Activated CD4-positive, alpha-beta T cell treated with anti-CD3 and anti-CD28 coated beads for 36 hours (primary cell): ENCODE measurements at places on chromosomes 5 and 9. TPM values are rescaled to one million over a fixed set of nuclear protein-coding genes. Genes with fewer than 3 reads are reported as not detected.

Gene THBS4
- 2.1 TPM for total RNA-seq

Gene DENND1A
- total RNA-seq: 23.7 TPM

Gene BTNL8
- total RNA-seq: 0.11 TPM

Gene SMAD5
- total RNA-seq: 5.4 TPM

Gene TAF11L9
- not detected for total RNA-seq

Gene C9orf153
- 0.25 TPM for total RNA-seq

Gene ORM2
- not detected for total RNA-seq

Gene OTULINL
- 9.4 TPM for total RNA-seq

- DNase-seq: no peak
Observed at GRCh38 chr5:138468133-138468965, 3.1 kb downstream of the EGR1 start.

GRCh38 chr9:135499326-135500070, 984 bp upstream of the MRPS2 start:
- peak; percentile 92 for DNase-seq

GRCh38 chr9:107284636-107285035, 1.6 kb downstream of the RAD23B start:
- DNase-seq: no peak

DNA sequence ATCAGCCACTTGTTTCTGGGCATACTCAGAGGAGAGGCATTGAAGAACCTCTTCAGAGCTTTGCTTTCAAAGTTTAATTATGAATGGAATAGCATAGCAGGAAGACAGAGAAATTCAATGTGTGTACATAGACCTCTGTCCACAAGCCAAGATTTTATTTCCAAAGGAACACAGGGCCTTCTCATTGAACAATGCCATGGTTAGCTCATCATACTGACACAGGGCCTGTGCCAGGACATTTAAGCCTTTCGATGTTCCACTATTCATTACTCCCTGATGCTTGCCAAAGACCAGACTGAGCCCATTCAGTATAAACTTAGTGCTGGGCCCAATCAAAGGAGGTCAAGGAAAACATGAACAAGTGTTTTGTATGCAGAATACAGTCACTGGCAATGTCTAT, 280.8 kb downstream of the FBXL17 start:
- DNase-seq: no peak

DNA sequence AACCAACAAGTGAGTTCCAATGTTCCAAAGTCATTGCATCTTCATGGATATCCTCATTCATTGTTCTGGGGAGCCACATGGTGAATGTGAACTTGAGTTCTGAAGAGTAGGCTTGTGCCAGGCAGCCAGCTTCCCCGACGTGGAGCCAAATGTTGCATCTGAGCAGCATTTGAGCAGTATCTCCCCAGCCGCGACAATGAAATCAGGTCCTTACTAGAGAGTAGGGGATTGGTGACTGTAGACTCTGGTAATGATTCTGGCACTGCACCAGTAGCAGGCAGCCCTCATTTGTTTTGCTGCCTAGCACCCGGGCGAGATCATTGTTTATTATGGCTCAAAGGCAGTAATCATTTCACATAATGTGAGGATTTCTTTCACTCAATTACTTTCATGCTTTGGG, 451.4 kb upstream of the C9orf72 start:
- DNase-seq: no peak

DNA sequence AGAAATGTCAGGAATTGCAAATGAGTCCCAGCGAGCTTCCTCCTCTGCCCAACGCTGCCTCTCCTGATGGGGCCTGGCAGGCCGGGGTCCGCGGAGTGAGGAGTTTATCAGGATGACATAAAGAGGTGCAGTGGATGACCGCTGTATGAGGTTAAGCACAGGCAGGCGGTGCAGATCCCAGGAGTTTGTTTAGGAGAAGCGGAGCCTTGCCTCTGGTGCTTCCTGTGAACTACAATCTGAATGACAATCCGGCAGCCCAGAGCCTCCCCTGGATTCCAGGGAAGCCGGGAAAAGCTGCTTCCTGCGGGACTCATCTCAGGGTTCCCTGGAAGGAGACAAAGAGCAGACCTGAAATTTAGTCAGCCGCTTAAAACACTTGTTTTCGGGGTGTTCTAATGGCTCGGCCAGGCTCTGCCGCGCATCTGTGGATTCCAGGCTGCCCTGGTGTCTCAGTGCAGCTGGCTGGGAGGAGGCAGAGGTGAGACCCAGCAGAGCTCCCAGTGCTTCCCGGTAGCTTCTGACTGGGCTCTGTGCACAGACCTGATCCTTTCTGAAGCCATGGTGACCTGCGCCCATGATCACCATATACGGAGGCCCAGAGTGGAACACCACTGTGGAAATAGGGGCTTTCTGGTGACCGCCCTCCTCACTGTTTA, 69.8 kb upstream of the IRX4 start:
- DNase-seq: no peak

GRCh38 chr9:126055381-126055985, 271.1 kb upstream of the MVB12B start:
- DNase-seq: no peak

DNA sequence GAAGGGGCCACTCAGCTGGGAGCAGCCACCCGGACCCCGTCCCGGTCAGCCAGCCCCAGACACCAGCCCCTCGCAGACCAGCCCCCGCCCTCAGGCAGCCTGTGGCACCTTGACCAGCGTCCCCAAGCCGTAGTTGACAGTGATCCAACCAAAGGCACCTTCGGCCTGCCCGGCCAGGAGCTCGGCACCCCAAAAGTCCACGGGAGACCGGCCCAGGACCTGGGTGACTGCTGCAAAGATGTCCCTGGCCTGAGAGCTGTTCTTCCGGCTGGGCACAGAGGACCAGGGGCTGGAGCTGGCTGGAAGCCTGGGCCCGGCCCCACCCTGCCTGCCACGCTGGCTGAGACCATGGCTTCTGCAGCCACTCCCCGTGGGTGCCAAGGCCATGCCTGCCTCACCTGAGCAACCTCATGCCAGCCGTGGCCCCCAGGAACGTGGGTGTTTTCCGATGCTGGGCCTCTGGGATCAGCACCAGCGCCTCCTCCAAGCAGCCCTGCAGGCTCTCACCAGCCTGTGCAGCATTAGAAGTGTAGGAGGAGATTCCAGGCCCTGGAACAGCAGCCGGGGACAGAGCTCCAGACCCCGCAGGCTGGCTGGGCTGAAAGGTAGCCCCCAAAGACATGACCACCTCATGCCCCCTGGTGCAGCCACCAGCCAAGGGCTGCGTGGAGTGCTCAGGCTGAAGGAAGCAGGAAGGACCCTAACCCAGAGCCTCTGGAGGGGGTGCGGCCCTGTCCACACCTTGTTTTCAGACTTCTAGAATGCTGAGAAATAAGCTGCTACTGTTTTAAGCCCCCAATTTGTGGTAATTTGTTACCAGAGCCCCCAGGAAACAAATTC, 4.2 kb downstream of the ENTPD8 start:
- DNase-seq: no peak

DNA sequence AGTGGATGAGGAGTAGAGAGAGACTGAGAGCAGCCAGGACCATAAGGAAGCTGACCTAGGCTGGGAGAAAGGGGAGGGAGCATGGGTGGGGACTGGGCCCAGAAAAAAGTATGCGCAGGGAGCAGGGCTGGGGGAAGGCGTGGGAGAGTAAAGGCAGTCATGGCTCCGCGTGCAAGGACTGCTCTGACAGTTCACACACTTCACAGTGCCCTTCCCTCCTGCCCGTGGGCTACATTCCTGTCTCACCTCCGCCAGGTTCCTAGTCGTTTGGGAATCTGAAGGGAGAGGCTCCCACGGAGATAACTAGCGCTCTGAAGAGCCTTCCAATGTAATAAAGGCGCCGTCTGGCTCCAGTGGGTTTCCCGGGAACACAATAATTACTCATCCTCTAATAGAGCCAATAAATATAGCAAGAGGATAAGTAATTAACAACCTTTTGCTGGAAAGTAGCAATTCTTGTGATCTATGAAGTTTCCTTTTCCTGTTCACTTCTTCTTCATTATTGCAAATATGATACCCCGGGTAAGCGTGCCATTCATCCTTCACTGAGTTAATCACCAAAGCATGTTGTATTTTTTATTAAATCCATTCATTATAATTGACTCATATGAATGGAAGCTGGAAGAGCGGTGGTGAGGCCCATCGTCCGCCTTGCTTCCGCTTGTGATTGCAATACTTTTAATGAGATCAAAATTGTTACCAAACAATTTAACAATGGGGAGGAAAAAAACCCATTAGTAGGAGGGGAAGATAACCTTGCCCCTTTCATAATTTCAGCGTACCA, 39.3 kb downstream of the TTLL11 start:
- no peak for DNase-seq

DNA sequence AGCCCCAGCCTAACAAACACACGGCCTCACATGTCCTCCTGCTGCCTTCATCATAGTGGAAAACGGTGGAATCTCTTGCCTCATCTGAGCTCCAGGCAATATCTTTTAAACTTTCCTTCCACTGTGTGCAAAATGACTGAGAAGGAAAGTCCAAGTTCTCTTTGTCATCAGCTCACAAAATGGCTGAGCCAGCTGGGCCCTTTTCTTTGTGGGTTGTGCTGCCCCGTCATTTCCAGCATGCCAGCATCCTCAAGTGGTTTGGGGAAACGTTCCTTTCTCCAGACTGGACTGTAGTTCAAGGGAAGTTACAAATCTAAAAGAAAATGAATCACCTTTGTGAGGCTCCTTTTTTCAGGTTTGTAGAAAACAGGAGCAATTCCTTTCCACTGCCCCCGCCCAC, 171.1 kb upstream of the FSTL4 start:
- peak; percentile 25 for DNase-seq

GRCh38 chr5:57340681-57341080, 141.9 kb downstream of the ACTBL2 start:
- no peak for DNase-seq

DNA sequence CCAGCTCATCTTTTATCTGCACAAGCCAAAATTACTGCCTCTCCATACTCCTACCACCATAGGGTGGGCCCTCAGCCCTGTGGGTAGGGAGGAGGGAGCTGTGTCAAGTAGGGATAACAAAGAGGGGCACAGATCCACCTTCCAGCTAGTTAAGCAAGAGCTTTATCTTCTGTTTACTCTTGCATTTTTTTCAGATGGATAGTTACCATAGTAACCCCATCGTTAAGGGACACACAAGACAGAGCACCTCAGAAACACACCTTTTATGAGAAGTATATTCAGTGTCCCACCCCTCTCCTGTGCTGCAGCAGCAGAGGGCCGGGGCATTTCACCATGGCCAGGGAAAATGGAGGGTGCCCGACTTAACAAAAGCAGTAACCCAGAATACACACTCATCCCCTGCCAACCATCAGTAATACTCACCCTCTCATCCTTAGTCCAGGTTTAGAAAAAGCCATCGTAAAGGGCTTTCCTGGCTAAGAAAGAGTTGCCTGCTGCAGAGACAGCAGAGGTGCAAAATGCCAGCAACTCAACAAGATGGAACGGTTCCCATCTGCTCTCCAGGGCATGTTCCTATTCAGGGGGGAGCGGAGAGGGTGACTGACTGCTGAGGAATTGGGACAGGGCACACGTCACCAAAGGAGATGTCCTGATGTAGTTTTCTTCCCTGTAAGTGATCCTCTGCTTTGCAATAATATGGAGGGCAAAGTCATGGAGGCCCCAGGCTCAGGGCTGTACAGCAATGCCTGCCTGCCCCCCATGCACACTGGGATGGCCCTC, 25.1 kb downstream of the MACROH2A1 start:
- DNase-seq: no peak

DNA sequence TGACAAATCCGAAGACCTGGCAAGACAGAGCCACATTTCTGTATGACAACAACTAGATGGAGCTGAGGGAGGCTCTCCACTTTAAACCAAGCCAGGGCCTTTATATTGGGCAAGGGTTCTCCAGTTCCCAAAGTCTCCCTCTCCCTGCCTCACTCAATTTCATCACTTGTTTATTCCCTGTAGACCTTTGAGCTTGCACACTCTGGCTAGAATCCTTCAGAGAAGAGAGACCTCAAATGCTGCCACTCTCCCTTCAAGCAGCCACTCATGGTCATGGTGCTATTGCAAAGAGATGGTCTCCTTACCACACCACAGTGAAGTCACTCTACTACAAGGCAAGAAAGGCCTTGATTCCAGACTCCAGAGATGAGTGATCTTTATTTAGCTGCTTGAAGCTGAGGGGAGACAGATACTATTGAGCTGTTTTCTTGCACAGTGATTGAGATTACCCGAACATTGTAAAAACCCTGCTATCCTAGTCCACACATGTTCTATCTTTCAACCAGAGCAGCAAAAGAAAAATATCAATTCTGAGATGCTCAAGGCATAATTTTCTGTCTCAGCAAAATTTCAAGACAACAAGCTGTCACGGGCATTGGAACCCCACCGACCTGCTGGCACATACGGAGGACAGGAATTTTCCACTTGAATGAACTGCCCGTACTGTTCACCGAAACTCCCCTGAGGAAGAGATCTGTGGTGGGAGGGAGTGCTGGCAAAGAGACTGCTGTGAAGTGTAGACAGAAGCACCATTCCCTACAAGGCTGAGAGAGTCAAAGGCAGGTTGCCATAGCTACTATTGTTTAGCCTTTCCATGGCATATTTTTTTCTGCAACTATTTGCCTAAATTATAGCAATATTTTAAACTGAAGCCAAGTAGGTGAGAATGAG, 81.1 kb downstream of the CDO1 start:
- DNase-seq: no peak

- no peak for DNase-seq
Observed at GRCh38 chr5:72296256-72296655, 23.8 kb downstream of the MRPS27 start.

DNA sequence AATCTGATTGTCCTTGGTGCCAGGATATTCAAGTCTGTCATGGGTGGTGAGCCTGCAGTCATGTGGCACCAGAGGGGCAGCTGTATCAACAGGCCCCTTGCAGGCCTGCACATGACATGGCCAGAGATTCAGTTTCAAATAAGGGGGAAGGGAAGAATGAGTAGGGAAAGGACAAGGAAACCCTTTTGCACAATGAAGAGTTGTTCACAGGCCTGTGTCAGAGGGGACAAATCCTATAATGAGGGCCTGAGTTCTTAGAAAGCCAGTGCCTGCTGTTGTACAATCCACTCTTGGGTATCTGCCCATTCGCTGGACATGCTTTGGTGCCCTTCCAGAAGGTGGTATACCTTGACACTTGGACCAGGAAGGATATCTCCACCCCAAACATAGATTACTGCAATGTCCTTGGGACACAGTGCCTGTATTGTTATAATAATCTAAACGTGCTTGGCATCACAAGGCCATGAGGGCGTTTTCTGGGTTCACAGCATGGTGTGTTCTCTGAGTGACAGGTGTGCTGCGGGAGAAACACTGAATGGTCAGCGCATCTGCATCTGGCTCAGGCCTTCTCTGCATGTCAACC, 1.9 kb upstream of the TMEM171 start:
- no peak for DNase-seq
